ENCODE measurements at places on chromosomes 12 and 14.

DNA sequence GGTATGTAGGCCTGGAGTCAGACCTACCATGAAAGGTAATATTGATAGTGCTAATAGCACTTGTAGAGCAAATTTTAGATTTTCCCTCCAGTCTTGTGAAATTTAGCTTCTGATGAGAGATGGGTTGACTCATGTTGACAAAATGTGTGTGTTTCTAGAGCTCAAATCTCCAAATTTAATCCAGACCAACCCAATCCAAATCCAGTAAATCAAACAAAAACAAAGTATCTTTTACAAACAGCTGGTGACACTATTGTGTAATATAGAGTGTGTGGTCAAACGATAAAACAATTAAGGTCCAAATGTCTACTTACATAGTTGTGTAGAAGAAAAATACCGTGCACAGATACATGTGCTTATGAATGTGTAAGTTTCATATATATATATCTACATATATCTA lies 63.4 kb upstream of the KITLG start:
- DNase-seq: no peak

GRCh38 chr12:110465024-110465423 lies 3.0 kb downstream of the GPN3 start:
- no peak for DNase-seq

DNA sequence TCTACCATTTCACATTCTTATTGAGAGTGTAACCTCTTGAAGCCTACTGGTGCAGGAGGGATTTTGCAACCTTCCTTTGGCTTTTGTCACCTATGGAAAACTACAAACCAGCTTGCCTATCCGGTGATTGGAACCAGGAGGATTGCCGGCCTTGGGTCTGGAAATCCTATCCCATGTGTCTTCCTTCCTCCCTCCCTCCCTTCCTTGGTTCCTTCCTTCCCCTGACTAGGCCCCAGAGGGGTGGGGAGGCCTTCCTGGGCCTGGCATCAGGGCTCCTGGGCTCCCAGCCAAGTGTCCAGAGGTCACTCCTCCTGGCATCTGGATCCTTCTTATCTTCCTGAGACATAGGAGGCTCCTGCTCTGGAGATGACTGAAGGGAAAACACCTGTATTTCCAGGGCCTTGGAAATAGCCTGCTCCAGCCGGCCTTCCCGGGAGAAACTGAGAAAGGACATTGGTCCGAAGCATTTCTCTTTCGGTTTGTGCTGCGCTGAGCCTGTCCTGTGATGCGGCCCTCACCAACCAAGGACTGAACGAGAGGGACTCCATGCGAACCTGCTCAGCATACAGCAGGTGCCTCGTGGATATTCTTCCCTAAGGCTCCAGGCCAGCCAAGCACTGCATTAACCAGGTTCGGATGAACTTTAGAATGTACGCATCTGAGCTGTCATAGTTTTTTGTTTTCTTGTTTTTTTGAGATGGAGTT lies 43.4 kb downstream of the PSMA6 start:
- no peak for DNase-seq

GRCh38 chr12:102009796-102010195 lies 52.0 kb downstream of the WASHC3 start:
- no peak for DNase-seq

GRCh38 chr12:119692997-119693396 lies 25.1 kb downstream of the PRKAB1 start:
- no peak for DNase-seq

DNA sequence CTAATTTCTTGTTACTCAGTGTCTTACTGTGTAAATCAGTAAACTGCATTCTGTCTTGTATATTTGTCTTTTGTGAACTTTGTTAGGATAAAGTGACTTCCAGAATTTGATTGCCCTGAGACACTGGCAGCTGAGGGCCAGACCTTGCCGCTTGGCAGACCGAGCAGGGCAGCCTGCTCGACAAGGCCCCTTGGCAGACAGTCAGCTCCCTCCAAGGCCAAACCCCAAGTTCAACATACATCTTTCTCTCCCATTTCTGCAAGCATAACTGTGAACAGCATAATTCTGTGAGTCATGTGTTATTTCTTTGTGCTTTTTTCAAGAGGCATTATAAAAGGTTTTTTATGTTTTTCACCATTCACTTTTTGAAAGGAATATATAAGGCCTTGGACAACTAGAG lies 39.2 kb upstream of the BMAL2 start:
- DNase-seq: no peak

DNA sequence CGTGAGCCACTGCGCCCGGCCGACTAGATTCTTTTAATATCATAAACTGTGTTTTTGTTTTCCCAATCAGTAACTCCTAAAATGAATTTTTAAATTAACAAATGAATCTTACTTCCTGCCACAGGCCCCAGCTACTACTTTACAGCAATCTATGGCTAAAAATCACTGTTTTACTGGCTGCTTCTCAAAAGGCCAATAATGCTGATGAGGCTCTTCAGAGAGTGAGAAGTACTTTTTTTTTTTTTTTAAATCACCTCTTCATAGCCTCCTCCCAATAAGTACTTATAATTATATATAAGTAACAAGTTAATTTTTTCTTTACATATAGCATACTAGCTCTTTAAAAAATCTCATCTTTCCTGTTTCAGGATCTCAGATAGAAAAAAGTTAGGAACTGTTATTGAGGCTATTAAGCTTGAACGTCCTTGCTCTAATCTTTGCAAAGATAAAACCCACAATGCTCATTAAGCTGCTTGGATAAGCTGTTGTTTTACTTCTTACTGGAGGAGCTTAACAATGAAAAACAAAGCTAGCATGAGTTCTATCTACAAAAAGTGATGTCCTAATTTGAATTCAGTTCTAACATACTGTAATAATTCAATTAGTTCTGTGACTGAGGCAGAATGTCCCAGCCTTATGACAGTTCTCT lies 12.8 kb upstream of the WDR20 start:
- DNase-seq: no peak

GRCh38 chr12:120668868-120669840 lies 17.8 kb upstream of the MLEC start:
- DNase-seq: no peak

DNA sequence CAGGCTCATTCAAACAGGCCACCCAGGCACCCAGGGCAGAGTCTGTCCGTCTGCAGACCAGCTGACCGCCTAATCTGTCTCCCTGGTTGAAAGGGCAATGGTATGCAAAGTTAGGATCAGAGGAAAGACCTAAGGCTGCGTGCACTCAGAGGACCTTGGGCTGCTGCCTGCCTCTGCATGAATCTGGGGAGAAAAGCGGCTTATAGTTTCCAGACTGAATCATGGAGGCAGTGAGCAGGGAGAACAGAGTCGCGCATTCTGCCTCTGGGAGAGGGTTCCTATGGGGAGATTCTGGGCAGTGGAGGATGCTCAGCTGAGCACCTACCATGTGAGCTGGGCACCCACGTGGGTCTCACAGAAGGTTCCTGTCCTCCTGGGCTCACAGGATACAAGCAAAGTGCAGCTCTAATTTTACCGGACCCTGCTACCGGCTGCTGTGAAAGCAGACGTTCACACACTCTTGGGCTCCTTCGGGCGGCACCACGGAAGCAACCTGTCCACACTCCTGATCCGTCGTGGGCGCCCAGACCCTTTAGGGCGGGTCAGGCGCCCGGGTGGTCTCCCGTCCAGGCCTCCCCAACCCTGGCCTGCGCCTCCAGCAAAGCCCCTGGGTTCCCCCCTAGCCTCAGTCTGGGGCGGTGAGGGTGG lies 772 bp downstream of the SCARB1 start:
- DNase-seq: no peak

DNA sequence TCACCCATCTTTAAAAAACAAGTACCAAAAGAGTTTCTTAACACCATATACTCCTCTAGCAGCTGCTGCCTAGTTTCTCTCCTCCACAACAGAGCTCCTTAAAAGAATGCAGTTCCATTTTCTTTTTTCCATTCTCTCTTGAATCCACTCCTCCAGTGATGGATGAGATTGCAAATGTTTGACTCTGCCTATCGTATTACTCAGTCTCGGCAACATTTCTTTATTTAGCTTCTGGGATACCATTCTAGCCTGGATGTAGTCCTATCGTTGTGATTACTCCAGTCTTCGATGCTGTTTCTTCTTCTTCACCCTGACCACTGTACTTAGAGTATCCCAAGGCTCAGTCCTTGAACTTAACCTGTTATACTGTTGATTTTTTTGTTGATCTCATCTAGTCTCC lies 30.8 kb downstream of the CAND1 start:
- peak; percentile 3 for DNase-seq

GRCh38 chr14:22002860-22003284 lies 329.3 kb upstream of the OR4E1 start:
- DNase-seq: no peak

GRCh38 chr12:120497524-120498150 lies 1.7 kb downstream of the DYNLL1 start:
- DNase-seq: no peak

DNA sequence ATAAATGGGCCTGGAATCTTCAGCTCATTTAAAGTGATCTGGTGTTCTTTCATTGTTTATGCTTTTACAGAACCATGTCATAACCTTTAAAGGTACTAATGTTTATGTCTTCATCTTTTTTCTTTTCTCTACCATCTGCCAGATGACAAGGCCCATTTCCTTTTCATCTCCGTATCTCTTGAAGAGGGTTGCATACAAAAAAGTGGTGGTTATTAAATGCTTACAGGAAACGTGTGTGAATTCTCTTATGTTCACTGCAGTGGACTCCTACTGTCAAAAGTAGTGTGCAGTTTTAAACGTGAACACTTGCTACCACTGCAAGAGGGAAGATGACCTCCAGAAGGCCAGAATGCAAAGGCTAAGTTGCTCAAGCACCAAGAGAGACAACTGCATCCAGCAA lies 91.4 kb downstream of the TTC7B start:
- DNase-seq: no peak

DNA sequence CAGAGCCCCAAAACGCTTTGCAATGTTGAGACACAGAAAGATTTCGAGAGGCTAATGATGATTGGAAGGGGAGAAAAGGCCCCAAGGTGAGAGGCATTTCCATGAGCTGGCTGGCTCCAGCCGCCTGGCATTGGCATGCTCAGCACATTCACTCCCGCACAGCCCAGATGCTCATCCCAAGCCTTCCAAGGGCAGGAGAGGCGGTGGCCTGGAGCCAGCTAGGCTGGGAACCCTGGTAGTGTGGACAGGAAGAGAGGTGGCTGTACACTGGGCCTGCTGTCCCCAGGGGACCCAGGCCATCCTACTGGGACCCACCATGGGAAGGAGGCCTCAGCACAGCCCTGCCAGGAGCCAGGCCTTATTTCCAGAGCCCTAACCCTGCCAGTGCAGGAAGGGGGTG lies 72.2 kb downstream of the SPTB start:
- peak; percentile 38 for DNase-seq

DNA sequence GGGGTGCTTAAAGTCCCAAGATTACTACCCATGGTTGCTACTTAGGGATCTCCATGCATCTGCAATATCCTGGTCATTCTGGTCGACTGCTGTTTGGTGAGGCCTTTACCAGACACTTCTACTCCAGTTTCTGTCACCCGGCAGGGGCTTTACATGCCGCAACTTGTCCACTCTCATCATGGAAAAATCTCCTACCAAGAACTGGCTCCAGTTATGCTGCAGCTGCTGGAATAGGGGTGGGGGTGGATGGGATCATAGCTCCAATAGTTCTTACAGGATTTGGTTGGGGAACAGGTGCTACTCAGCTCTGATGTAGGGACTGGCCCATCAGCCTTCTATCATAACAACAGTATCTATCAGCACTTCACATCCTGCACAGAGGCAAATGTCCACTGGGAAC lies 51.6 kb downstream of the SPTB start:
- DNase-seq: peak; percentile 88

DNA sequence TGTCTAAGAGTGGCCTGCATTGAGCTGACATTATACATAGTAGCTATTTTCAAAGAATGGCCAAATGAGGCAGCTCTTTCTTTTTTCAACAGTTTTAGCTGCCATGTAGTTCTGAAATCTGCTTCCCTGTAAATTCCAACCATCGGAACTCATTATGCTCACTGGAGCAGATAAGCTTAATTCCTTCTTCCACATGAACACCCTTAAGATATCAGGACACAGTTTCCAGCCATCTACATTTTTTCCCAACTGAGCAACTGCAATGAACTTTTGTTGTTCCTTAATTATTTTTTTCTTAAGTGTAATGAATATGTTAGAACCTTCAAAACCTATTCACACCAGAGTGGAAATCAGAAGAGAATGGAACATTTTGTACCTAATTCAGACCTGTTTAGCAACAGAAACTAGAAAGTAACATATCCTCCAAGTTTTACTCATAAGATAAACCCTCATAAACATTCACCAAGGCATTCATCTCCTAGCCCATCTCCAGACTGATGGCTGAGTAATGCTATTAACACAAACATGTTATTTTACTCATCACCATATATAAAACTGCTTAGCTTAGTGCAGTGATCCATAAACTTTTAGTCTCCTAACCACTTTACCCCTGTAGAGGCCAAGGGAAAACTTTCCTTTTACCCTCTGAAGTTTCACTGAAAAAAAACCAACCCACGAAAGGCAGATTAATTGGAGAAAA lies 296.1 kb upstream of the SYT1 start:
- no peak for DNase-seq

DNA sequence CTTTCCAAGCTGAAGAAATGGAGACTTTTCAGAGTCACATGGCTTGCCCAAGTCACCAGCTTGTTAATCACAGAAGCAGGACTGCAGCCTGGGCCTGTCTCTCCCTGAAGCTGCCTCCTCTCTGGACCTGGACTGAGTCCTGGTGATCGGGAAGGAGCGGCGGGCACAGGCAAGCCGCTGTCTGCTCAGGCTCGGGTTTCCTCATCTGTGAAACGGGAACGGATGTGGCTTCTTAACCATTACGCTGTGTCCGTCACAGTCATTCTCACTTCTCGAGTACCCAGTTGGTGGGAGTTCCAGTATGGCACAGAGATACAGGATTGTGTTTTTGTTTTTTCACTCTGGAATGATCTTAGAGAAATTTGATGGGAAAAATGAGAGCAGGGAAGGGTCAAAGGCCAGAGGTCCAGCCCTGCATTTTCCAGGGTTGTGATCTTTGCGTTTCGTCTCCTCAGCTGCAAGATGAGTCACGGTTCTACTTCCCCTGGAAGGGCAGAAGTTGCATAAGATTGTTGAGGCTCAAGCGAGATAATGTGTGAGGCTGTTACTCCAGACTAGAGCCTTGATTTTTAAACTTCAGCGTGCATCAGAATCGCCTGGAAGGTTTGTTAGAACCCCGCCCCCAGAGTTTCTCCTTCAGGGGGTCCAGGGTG lies 7.6 kb upstream of the LRTM2 start:
- no peak for DNase-seq

DNA sequence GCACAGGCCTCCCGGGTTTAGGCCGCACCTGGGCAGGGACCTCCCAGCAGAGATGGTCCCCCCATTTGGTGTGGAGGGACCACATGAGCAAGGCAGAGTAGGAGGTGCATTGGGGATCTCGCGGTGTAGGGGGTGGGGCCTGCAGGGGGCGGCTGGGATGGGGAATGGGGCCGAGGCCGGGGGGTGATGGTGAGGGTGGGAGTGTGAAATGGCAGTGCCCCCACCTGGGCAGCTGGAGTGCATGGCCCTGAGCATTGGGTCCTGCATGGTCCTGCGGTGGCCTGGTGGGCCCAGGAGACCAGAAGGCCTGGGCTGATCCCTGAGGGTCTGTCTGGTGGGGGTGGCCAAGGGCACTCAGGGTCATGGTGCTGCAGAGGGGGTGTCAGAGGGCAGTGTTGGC lies 111.8 kb downstream of the KIF26A start:
- no peak for DNase-seq

- DNase-seq: no peak
Observed at GRCh38 chr12:39239490-39240486, 203.1 kb downstream of the KIF21A start.

GRCh38 chr12:27818401-27818918 lies 38.4 kb upstream of the MANSC4 start:
- no peak for DNase-seq

GRCh38 chr12:68612202-68612601 lies 1.5 kb downstream of the RAP1B start:
- no peak for DNase-seq
